Ammon's horn (tissue), 1 donor: ENCODE measurements at places on chromosomes 1 and 21.

GRCh38 chr1:41530411-41530810, 45.9 kb upstream of the EDN2 start:
- no peak for DNase-seq

DNA sequence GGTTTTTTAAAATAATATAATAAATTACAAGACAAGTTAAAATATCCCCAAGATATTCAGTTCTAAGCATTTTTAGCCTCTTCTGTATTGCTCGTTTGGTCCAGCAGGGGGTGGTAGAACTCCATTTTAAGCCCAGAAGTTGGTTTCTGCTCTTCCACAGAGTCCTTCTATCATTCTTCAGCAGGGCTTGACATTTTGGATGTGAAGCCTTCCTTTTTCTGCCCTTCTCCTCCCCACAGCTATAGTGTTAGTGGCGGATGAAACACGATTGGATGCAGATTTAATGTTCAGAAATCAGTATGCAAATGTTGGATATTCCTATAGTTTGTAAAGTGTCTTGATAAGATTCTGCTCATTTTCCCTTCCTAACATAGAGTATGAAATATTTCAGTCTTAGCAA, 1.4 kb downstream of the NCAM2 start:
- peak; percentile 83 for DNase-seq

DNA sequence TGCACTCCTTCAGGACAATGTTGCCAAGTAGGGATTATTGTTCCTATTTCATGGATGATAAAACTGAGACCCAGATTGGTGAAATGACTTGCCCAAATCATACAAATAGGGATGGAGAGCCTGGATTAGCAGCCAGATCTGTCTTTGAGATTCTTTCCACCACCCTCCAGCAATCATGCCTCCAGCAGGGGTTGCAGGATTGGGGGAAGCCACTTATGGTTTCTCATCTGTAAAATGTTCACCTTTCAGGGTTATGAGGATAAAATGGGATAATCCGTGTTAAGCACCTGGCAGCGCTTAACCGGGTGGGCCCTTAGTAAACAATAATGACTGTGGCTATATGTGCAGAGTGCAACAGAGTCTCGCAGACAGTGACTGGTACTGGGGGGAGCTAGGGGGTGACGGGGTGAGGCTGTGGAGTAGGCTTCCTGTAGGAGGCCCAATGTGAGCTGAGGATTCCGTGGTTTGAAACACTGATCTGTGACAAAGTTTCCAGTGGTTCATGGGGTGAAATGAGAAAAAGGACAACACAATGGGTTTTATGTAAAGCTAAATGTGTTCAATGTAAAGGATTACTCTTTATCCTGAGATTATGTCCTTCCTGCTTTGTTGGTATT, 33.7 kb upstream of the FOXO6 start:
- DNase-seq, result no peak

GRCh38 chr1:220113136-220113695, 19.3 kb downstream of the IARS2 start:
- no peak for DNase-seq

- no peak for DNase-seq
Measured at GRCh38 chr1:156806512-156807440, 9.9 kb downstream of the SH2D2A start.

GRCh38 chr1:100750005-100750885, 30.7 kb downstream of the VCAM1 start:
- DNase-seq, result no peak

DNA sequence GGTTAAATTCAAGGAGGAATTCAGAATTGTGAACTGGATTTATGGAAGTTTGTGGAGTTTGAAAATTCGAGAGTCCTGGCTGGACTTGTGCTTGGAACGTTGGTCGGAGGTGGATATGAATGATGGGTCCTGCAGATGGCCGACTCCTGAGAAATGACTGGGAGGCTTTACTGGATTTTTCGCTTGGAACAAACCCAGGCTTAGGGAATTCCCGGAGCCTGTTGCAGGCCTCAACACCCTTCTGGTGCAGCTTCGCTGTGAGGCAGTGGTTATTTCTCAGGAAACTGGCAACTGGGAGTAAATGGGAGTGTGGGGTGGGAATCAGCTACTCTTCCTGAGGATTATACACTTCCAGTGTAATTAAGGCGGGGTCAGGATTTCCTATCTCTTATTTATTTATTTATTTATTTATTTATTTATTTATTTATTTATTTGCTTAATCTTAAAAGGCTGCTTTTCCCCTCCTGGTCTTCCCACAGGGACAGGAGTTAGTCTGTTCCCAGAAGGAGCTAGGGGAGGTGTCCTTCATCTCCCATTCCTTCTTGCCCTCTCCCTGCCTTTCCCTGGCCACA, 21.1 kb downstream of the MAPKAPK2 start:
- no peak for DNase-seq

DNA sequence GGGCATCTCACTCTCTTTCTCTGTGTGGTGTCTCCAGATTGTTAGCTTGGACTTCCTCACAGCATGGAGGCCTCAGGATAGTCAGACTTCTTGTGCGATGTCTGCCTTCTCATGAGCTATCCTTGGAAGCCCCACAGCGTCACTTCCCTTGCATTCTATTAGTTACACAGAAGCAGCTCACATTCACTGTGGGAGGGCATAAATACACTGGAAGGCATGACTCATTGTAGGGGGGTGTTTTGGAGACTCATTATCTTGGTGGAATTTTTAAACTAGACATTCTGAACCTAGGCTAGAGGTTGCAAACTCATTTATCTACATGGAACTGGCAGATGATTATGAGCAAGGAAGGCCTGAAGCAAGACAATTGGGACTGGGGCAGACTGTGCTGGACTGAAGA, 21.4 kb upstream of the FASLG start:
- no peak for DNase-seq

- no peak for DNase-seq
Measured at GRCh38 chr1:5526385-5526750, 465.9 kb downstream of the NPHP4 start.

DNA sequence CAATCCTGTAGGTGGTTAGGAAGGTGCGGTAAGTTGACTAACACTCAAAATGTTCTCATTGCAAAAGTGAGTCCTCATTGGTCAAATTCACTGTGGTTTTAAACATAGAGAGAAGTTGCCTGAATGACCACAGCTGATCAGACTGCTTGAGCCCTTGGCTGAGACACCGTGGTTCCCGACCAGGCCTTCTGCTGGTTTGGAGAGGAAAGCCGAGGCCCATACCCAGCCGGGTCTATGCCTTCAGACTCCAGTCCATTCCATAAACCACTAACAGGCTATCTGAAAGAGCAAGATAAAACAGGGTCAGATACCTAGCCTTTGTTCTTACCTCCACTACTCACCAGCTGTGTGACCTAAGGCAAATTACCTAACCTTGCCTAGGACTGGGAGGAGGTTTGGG, 133.9 kb downstream of the LMX1A start:
- DNase-seq, result no peak

DNA sequence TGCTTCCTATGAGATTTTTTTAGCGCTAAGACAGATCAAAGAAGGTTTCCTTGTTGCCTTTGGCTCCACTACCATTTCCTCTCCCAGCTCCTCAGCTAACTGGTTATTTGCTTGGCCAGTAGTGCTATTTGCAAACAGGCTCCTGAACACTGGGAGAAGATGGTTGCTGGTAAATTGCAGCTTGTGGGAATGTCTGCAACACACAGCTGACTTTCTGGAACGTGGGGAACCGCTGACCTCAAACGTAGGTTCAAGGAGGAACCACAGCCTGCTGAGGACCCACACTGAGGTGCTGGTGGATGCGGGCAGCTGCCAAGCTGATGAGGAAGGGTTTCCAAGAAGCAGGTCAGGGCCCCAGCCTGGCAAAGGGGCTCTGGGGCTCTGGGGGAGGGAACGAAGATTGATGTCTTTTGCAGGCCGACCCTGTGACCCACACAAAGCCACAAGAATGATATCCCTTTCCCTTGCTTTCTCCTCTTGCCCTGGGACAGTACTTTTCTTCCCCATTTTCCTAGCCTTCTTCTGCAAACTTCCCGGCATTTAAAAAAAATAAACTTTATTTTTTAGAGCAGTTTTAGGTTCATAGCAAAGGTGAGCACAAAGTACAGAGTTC, 24.8 kb downstream of the GNG4 start:
- no peak for DNase-seq

DNA sequence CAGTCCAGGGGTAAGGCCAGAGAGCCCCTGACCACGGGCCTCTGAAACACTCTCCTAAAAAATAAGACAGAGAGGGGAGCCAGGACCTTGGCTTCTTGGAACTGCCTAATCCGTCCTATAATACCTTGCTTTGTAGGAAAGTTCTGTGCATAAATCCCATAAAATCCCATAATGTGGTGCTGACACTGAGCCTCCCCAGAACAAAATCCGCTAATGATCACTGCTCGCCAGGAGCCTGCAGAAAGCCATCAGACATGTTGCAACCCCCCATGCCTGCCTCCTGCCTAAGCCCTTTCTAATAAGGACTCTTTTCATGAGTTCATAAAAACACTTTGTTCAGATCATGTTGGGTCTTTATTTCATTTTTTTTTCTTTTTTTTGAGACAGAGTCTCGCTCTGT, 9.3 kb upstream of the DHRS3 start:
- DNase-seq, result no peak

- DNase-seq, result peak; percentile 13
Measured at GRCh38 chr1:215710036-215710898, 143.2 kb downstream of the KCTD3 start.

- DNase-seq, result no peak
Measured at GRCh38 chr1:147618077-147618569, 52.2 kb downstream of the ACP6 start.

- DNase-seq, result no peak
Measured at GRCh38 chr1:226482975-226483700, 65.4 kb upstream of the STUM start.

- DNase-seq, result no peak
Measured at GRCh38 chr1:59653968-59654367, 160.8 kb upstream of the HOOK1 start.

DNA sequence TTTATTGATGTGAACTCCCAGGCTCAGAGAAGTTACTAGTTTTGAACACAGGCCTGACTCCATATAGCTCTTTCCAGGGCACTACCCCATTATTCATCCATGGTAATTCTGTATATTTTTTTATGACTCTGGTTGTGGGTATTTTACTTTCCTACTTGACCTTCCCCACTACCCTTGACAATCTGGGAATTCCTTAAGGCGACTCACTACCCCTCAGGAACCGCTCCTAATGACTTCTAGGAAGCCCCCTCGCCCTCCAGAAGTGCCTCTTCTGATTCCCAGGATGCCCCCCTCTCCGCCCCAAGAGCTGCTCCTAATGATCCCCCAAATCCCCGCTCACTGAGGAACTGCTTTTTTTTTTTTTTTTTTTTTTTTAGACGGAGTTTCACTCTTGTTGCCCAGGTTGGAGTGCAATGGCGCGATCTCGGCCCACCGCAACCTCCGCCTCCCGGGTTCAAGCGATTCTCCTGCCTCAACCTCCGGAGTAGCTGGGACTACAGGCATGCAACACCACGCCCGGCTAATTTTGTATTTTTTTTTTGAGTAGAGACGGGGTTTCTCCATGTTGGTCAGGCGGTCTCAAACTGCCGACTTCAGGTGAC, 972 bp upstream of the KDM4A start:
- DNase-seq, result no peak

GRCh38 chr1:117828201-117828600, 101.2 kb downstream of the GDAP2 start:
- no peak for DNase-seq

GRCh38 chr1:230375147-230375546, 51.0 kb downstream of the PGBD5 start:
- DNase-seq, result no peak

DNA sequence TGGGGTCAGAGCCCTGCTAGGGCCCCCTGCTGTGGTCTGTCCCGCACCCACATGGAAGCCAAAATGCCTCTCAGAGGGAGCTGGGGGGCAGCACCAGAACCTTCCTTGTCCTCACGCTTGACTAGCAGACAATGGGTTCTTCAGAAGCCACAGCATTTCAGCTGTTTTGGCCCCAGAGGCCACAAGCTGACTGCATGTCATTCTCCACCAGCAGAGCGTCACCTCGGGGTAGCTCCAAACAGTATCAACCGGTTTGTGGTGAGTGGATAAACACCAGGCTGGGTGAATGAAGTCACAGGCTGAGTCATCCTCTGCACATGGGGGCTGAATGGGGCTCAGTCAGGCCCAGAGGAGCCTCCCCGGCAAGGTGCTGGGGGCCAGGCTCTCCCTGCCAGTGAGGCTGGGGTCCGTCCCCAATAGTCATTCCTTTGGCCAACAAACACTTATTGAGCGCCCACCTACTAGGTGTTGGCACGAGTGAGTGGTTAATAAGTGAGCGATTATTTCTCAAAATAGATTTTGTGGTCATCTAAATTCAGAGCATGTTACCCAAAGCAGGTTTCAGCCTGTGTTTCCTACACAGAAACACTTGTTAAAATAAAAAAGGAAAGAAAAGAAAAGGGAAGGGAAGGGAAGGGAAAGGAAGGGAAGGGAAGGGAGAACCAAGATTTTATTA, 9.1 kb downstream of the OLIG1 start:
- DNase-seq, result peak; percentile 96

GRCh38 chr21:42081931-42082381, 10.8 kb downstream of the UMODL1 start:
- DNase-seq, result no peak

DNA sequence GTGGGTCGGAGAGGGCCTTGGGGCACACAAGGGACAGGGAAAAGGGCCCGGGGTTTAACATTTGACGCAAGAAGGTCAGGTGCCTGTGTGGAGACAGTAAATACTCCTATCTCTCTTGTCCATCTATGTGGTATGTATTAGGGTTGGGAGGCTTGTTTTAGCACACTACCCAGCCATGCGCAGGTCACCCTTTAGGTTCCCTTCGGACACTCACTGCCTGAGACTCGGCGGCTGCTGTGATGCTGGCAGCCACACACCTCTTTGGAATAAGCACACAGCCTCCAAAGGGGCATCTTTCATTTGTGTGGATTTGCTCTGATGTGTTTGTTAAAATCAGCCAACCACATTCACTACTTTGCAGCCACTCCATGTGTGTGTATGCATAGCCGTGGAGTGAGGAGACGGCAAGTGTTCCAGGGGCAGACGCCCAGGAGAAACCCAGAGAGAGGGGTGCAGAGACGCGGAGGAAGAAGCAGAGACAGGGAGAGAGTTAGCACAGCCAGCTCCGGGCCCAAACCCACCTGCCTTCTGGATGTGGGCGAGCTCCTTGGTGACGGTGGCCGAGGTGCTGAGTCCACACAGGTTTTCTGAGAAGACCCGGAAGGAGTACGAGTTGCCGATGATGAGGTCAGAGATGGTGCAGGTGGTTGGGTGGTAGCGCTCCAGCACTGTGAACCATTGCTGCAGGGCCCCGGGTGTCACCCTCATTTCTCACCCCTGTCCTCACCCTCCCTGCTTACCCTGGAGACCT, 5.7 kb downstream of the MYBPH start:
- DNase-seq, result no peak
